ENCODE measurements at places on chromosomes 12 and 14.
A peak's percentile ranks its signal among the peaks of the same experiment; 100 is the strongest.

DNA sequence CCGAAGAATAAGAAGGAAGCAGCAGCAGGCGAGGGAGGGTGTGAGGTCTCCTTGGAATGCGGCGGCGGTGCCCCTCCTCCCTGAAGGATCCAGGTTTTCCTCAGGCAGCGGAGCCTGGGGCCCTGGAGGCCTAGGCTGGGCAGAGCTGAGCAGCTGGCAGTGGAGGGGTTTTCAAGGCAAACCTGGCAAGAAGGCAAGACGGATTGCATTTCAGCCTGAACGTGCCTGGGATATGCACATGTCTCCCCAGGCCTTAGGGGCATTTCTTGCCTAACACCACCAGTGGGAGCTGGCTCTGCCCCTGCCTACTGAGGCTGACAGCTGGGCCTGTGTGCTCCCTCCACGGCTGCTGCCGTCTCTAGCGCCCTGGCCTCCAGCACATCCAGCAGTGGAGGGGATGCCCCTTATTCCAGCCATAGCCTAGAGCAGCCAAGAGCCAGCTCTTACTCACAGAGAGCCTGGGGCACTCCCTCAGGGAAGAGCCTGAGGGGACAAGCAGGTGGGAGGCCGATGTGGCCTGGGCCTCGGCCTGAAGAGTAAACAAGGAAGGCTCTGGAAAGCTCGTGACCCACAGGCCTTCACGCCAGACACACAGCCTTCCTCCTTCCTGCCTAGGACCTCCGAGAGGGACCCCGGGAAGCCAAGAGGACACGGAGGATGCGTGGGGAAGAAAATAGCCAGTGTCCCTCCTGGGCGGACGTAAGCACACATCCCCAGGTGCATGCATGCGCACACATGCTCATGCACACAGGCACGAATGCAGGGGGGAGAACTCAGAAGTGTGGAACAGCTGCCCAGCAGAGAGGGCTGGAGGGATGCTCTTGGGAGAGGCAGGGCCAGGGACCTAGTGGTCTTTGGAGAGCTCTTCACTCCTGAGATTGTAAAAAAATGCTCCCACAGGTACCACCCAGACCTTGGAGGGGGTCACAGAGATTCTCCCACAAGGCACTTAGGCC, 23.0 kb upstream of the EIF2B2 start:
- no peak for DNase-seq

DNA sequence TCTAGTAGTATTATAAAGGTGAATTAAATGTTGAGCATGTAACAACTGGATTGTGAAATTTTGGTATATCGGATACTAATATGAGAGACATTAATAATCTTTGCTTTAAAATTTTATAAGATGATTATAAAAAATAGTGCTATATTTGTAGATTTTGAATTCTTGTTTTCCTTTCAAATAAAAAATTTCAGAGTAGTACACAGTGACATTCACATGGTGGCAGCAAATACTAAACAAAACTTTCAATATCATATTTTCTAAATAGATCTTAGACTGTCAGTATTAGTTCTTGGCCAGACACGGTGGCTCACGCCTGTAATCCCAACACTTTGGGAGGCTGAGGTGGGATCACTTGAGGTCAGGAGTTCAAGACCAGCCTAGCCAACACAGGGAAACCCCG, 166.0 kb downstream of the NAV3 start:
- DNase-seq: no peak

DNA sequence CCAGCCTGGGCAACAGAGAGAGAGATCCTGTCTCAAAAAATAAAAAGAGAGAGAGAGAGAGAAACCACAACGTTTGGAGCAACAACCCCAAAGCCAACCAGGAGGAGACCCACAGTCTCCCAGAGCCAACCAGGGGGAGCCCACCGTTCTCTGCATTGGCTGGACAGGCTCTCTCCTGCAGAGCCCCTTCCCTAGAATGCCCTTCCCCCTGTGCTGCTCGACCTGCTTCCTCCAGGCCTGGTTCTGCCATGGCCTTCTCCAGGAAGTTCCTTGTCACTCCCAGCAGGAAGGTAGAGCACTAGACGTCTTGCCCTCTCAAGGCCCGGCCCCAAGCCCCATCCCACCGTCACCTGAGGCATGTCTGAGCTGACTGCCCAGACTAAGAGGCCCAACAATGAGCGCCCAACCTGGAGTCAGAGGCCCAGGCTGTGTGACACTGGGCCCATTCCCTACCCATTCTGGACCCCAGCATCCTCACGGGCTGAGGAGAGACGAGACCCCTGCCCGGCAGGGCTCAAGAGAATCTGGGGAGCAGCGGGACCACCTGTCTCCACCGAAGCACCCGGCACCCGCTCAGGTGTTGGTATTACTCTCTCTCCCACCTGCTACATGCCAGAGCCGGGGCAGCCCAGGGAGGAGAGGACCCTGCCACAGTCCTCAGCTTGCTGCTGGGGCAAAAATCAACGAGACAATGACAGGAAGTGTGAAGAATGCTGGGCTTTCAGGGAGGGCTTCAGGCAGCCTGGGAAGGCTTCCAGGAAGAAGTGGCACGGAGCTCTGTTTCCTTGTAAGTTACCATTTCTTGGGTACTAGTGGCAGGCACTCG, 61.2 kb downstream of the DIO3 start:
- no peak for DNase-seq

DNA sequence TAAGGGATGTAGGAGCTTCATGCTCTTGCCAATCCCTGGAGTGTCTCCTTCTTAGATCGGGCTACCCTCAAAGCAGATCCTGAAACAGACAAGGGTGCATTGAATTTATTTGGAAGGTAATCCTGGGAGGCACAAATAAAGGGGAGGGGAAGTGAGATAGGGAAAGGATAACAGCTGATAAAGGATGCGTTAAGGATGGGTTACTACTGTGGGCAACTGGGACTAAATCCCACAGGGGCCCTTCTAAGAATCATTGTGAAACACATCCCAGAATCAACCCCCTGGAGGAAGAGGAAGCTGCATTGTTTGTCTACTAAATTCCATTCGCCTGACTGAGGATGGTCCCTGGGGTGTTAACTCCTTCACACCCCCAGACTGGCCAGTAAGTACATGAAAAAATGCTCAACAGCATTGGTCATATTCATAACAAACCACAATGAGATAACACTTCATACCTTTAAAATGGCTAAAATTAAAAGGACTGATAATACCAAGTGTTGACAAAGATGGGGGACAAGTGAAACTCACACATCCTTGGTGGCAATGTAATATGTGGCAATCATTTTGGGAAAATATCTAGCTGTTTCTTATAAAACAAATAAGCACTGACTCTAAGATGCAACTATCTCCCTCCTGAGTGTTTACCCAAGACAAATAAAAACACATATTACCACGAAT, 37.0 kb upstream of the CMKLR1 start:
- DNase-seq: no peak

DNA sequence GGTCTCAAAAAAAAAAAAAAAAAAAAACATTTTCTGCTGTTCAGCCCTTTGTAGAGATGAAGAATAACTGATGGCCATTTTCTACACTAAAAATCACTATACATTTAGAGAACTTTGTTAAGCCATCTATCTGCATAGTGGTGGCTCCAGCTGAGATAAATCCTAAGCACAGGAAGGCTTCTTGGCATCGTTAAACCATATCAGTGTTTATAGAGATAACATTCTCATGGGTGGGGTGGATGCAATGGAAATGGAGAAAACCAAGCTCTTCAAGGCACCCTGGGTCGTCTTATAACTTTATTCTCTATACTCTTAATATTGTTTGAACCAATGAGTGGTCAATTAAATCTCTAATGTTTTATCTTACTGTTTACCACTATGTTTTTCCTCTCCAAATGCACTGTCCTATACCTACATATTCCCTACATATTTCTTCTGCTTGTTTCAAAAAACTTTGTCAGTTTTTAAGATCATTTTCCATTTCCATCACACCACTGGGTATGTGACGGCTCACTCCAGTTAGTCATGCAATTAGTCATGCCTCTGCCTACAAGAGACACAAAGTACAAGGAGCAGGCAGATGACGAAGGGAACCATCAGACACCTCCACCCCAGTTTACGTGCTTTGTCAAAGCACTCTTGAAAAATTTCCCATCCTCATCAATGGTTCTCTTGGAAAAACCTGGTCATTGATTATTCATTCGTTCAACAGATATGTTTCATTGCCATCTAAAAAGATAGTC, 119.3 kb upstream of the OVCH1 start:
- DNase-seq: no peak

DNA sequence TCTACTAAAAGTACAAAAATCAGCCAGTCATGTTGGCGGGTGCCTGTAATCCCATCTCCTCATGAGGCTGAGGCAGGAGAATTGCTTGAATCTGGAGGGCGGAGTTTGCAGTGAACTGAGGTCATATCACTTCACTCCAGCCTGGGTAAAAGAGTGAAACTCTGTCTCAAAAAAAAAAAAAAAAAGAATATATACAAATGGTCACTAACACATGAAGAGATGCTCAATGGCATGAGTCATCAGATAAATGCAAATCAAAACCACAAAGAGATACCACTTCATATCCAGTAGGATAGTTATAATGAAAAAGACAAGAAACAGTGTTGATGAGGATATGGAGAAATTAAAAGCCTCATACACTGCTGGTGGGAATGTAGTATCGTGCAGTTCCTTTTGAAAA, 33.6 kb upstream of the METAP2 start:
- no peak for DNase-seq

- DNase-seq: no peak
Observed at GRCh38 chr12:79537675-79538074, 153.1 kb downstream of the PAWR start.

DNA sequence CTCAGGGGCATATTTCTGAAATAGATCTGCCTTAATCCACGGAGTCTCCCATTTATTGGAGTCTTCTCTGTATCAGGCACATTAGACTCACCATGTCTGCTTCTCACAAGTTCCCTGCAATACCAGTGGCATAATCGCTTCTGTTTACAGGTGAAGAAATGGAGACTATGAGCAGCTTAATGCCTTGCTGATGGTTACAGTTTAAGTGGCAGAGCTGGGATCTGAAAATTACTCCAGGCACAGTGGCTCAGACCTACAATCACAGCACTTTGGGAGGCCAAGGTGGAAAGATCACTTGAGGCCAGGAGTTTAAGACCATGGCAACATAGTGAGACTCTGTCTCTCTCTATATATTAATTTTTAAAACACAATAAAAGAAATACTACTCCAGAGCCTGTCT, 7.3 kb upstream of the RIC8B start:
- DNase-seq: no peak

DNA sequence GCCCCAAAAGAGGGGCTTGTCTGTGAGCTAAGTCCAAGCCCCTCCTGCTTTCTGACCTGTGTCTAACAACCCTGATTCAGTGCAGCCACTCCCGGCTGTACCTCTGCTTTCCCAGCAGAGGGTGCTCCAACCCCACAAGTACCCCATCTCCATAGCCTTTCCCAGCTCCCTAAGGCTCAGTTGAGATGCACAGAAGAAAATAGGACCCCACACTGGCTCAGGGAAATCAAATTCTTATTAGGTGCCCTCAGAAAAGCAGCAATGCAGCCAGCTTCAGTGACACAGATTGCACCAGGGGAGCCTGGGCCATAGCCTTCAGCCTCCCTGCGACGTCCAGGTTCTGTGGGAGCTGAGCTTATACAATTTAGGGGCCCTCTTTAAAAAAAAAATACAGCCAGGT, 49.9 kb downstream of the LRRC74A start:
- peak; percentile 76 for DNase-seq

DNA sequence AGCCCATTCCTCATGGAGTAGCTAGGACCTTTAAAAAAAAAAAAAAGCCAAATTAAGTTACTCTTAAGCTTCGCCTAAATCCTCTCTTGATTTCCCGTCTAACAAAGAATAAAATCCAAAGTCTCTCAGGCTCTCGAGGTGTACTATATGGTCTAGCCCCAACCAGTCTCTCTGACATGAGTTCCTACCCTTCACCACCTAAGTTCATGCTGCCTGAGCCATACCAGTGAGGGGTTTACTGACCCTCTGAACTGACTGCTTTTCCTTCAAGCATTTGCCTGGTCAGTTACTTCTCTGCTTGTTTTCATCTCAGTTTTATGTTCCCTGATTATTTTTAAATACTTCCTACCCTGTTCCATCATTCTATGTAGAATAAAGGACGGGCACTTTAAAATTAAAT, 58.2 kb upstream of the KCNMB4 start:
- no peak for DNase-seq

DNA sequence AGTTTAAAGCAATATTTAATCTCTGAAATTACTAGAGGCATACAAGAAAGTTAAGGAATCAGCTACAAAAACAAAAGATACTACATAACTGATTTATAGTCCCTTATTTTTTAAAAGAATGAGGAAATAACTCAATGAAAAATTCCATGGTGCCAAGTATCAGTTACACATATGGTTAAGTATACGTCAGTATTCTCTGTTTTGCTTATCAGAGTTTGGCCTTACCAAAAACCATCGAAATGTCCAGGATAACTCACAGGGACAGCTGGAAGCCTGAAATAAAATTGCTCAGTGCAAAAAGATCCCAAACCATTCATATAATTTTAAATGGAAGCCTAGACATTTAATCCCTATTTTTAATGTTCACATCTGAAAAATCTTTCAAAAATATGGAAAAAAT, 3.6 kb downstream of the CFL2 start:
- no peak for DNase-seq

- DNase-seq: no peak
Observed at GRCh38 chr12:66768293-66768692, 89.4 kb upstream of the GRIP1 start.

DNA sequence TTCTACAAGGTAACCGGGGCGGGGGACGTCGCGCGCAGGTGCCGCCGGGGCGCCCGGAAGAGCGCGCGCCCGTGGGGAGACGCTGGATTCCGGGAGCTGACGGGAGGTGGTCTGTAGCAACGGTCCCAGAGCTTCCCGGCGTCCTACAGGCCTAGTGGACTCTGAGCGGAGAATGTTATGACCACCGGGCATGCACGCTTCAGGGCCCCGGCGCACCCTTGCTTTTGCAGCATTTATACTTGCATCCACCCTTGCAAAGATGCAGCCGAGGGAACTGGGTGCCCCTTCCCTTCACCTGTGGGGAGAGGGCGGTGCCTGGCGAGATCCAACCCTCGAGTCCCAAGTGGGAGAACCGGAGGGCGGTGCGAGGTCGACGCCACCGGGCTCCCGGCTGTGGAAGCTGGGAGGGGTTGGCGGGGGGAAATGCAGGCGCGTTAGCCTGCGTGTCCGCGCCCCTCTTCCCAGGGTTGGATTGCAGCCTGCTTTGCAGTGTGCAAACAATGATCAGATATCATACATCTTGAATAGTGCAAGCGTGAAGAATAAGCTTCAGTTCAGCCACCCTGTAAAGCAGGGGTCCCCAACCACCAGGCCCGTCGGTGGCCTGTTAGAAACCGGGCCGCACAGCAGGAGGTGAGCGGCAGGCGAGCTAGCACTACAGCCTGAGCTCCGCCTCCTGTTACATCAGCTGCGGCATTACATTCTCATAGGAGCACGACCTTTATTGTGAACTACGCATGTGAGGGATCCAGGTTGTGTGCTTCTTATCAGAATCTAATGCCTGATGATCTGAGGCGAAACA, 576 bp downstream of the ERP29 start:
- peak; percentile 21 for DNase-seq
